Adrenal gland (tissue), 19 donors: ENCODE measurements at places on chromosomes 13 and 19. TPM values are rescaled to one million over a fixed set of nuclear protein-coding genes. Genes with fewer than 3 reads are reported as not detected.

WDR88 gene
- not detected for polyA plus RNA-seq

CEACAM6 gene
- not detected for polyA plus RNA-seq

MYO16 gene
- 1.3 TPM for polyA plus RNA-seq

ZNF497 gene
- polyA plus RNA-seq = 0.20 TPM

ZNF729 gene
- polyA plus RNA-seq = not detected

CPB2 gene
- polyA plus RNA-seq = not detected

PBX4 gene
- polyA plus RNA-seq = not detected

ETV2 gene
- 5.3 TPM for polyA plus RNA-seq

LRRC25 gene
- polyA plus RNA-seq = 18.4 TPM

IGSF23 gene
- polyA plus RNA-seq = not detected

ZBTB32 gene
- 0.40 TPM for polyA plus RNA-seq

OR1M1 gene
- not detected for polyA plus RNA-seq

GNG7 gene
- 5.1 TPM for polyA plus RNA-seq

CYSLTR2 gene
- polyA plus RNA-seq = 7.7 TPM

ATP8A2 gene
- 1.1 TPM for polyA plus RNA-seq

ZNF296 gene
- polyA plus RNA-seq = 2.5 TPM

GRK1 gene
- polyA plus RNA-seq = not detected

DOHH gene
- 19.1 TPM for polyA plus RNA-seq

KIR3DL2 gene
- 0.15 TPM for polyA plus RNA-seq

KLK3 gene
- 26.0 TPM for polyA plus RNA-seq

SPACA4 gene
- not detected for polyA plus RNA-seq

HCN2 gene
- polyA plus RNA-seq = 1.1 TPM

AZU1 gene
- 1.1 TPM for polyA plus RNA-seq

F10 gene
- 81.8 TPM for polyA plus RNA-seq

ZSCAN5B gene
- polyA plus RNA-seq = not detected

ZNF419 gene
- 13.0 TPM for polyA plus RNA-seq

CDX2 gene
- not detected for polyA plus RNA-seq

CEACAM8 gene
- not detected for polyA plus RNA-seq

KLF2 gene
- polyA plus RNA-seq = 7.0 TPM

ABHD8 gene
- 33.1 TPM for polyA plus RNA-seq

EPSTI1 gene
- polyA plus RNA-seq = 6.8 TPM

ZIC5 gene
- polyA plus RNA-seq = not detected

CLEC4G gene
- 1.8 TPM for polyA plus RNA-seq

TINCR gene
- polyA plus RNA-seq = 0.99 TPM

CYP4F22 gene
- polyA plus RNA-seq = not detected

CEACAM3 gene
- polyA plus RNA-seq = 0.32 TPM

TUBA3C gene
- polyA plus RNA-seq = not detected

OR7A5 gene
- polyA plus RNA-seq = 0.11 TPM

ZNF615 gene
- 7.3 TPM for polyA plus RNA-seq

CYP4F8 gene
- polyA plus RNA-seq = not detected

KLHL1 gene
- 0.08 TPM for polyA plus RNA-seq

MYO1F gene
- polyA plus RNA-seq = 62.5 TPM

IRS2 gene
- polyA plus RNA-seq = 11.3 TPM

URI1 gene
- polyA plus RNA-seq = 21.6 TPM

BIVM gene
- 8.8 TPM for polyA plus RNA-seq

ZNF442 gene
- polyA plus RNA-seq = 0.88 TPM

GTF3A gene
- polyA plus RNA-seq = 239 TPM

FAM216B gene
- not detected for polyA plus RNA-seq

NUMBL gene
- 29.7 TPM for polyA plus RNA-seq

PLIN5 gene
- polyA plus RNA-seq = 44.3 TPM
